ENCODE measurements at places on chromosomes 13 and 19. TPM values are rescaled to one million over a fixed set of nuclear protein-coding genes. Genes with fewer than 3 reads are reported as not detected.

OLFM4 gene
- total RNA-seq: 0.89 TPM

COX6B2 gene
- not detected for total RNA-seq

CATSPERD gene
- not detected for total RNA-seq

PLIN4 gene
- 2.8 TPM for total RNA-seq

C19orf85 gene
- not detected for total RNA-seq

LGALS4 gene
- total RNA-seq: 0.89 TPM

ZIC5 gene
- total RNA-seq: not detected

KLF1 gene
- 0.31 TPM for total RNA-seq

ZNF626 gene
- total RNA-seq: 16.4 TPM

ANKLE1 gene
- total RNA-seq: 0.44 TPM

NR2C2AP gene
- 11.8 TPM for total RNA-seq

GRIK5 gene
- 1.3 TPM for total RNA-seq

PCDH17 gene
- 5.9 TPM for total RNA-seq

KCNN1 gene
- 1.2 TPM for total RNA-seq
